ENCODE measurements at places on chromosomes 2 and 18. TPM values are rescaled to one million over a fixed set of nuclear protein-coding genes. Genes with fewer than 3 reads are reported as not detected.

DNA sequence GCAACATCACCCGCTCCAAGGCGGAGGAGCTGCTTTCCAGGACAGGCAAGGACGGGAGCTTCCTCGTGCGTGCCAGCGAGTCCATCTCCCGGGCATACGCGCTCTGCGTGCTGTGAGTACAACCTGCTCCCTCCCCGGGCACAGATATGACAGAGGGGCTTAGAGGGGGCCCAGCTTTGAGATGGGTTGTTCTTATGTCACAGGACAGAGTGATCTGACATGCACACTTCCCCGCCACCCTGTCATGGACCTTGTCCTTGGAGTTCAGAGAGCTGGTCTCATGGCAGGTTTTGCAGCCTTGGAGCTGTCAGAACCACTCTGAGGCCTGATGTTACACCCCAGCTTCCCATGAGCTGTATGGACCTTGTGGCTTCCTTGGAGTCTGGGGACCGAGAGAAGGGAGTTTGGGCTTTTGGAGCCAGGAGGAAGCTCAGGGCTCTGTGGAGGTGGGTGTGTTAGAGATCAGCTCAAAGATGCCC is 398 bp downstream of the INPP5D start:
- no peak for DNase-seq

DNA sequence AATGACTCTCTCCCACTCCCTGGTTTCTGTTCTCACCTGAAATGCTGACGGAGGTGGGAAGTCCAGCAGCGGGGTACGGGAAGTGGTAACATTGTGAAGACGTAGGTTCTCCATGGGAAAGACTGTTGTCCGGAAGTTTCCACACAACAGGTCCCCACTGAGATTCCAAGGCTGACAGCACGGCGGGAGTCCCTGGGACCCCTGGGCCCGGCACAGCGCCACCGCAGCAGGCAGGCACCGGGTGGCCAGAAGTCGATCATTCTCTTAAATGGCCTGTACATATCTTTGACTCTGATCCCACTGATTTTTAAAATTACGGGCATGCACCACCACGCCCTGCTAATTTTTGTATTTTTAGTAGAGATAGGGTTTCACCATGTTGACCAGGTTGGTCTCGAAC is 201.0 kb upstream of the SALL3 start:
- DNase-seq: no peak

DNA sequence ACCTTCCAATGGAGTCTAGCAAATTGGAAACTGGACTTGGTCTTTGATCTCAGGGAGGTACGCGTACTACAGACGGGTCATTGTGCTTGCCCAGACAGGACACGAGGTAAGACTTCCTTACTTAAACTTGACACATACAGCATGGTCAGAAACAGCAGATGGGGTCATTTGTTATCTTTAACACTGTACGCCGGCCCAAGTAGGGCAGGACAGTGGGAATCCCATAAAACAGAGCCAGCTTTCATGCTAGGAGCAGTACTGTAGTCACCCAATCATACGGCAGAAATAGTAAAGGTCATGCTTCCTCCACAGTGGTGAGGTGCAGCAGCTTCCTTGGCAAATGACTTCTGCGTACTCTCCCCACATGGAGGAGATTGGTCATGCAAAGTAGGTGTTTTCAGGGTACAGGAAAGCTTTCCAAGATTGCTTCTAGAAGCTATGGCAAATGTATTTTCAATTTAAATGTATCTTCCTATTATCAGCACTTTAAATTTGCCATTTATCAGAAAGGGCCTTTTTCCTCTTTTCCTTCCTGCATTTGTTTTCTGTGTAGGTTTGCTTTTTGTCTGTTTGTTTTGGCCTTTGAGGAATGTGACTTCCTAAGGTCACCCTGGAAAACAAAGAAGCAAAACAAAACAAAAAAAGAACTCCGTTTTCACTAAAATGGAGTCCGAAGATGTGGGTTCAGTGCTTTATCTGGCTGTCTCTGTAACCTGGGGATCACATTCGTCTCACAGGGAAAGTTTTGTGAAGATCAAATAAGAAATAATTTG is 74.0 kb upstream of the DSG1 start:
- no peak for DNase-seq

- no peak for DNase-seq
These were observed 337.7 kb downstream of the ALK start for GRCh38 chr2:29583548-29584156.

Gene FAM237A
- total RNA-seq: not detected

Gene CTAGE1
- not detected for total RNA-seq

Gene CMPK2
- 5.9 TPM for total RNA-seq

Data from T-helper 17 cell (primary cell).